ENCODE measurements at places on chromosomes 7 and 10. TPM values are rescaled to one million over a fixed set of nuclear protein-coding genes. Genes with fewer than 3 reads are reported as not detected.
A peak's percentile ranks its signal among the peaks of the same experiment; 100 is the strongest.

DNA sequence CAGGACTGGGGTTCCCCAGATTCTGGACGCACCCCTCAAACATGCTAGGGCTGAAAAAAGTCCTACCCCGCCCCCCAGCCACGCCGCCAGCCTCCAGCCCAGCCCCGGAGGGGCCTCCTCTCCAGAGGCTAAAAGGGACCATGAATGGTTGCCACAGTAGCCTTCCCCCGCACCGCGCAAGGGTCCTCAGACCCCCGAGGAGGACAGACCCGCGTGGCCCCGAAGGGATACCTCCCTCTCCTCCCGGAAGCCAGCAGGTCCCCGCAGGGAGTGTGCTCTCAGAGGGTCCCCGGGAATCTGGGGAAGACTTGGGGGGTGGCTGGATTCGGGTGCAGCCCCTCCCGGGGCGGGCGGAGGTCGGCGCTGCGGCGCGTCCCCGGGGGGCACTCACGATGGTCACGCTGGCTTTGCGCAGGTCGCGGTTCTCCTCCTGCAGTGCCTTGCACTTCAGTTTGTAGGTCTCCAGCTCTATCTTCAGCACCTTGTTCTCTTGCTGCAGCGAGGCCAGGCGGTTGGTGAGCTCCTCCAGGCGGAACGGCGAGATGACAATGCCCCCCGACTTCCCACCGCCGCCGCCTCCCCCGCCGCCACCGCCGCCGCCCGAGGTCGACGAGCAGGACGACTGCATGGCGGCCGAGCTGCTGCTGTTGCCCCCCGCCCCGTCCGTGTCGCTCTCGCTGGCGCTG lies 482 bp downstream of the CCDC6 start:
- DNase-seq: peak; percentile 31

- DNase-seq: peak; percentile 64
Observed at GRCh38 chr7:115146148-115146547, 224.3 kb downstream of the MDFIC start.

Gene ZNF804B
- total RNA-seq: not detected

GRCh38 chr10:81548160-81548559 lies 326.8 kb upstream of the NRG3 start:
- no peak for DNase-seq

DNA sequence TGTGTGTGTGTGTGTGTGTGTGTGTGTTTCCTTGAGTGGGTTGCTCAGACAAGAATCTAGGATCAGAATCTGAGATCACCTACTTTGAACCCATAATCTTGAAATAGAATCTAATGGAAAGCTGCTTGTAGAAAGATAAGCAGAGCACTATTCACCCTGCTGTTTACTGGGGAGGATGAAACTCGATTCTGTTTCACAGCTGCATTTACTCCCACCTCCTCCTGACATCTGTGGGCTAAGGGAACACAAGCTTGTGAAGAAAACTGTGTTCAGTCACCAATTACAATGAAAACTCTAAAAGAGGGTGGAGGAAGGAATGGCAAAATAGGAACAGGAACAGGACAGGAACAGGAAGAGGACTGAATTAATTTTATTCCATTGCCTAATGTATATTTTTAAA lies 269.5 kb downstream of the TSPAN12 start:
- DNase-seq: peak; percentile 19

GRCh38 chr7:69364813-69365643 lies 233.2 kb upstream of the AUTS2 start:
- no peak for DNase-seq

Gene PRDX3
- total RNA-seq: 184 TPM

DNA sequence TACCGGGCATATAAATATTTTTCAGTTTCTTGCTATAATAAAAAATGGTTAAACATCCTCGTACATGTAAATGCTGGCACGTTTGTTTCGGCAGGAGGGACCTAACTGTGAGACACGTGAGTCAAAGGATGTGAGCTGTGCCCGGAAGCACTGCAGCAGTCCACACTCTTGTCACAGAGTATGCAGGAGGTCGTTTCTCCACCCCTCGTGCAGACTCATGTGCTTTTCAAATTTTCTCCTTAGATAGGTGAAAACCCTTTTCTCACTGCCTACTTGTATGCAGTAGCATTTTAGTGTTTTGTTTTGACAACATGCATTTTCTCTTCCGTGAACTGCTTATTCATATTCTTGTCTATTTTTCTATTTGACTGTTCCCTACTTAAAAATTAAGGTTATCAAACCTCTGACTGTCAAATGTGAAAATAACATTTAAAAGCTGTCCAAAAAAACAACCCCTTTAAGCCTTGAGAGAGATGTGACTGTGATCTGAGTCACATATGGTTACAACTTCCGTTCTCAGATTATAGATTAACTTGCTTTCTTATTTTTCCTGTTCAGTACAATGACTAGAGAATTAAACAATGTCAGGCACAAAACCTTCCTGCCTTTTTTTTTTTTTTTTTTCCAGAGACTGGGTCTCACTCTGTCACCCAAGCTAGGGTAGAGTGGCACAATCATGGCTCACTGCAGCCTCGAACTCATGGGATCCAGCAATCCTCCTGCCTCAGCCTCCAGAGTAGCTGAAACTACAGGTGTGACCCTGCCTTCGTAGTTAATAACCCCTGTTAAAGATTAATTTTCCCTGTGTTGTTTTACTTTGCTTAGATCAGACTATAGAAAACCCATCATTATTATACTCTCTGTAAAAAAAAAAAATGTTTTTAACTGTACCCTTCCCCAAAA lies 45.1 kb downstream of the DPY19L1 start:
- DNase-seq: no peak

- DNase-seq: no peak
Observed at GRCh38 chr7:151793531-151793951, 83.4 kb downstream of the PRKAG2 start.

- no peak for DNase-seq
Observed at GRCh38 chr7:141609576-141609975, 58.4 kb downstream of the AGK start.

Gene LRRD1
- 0.21 TPM for total RNA-seq

Gene GPAM
- total RNA-seq: 14.9 TPM

DNA sequence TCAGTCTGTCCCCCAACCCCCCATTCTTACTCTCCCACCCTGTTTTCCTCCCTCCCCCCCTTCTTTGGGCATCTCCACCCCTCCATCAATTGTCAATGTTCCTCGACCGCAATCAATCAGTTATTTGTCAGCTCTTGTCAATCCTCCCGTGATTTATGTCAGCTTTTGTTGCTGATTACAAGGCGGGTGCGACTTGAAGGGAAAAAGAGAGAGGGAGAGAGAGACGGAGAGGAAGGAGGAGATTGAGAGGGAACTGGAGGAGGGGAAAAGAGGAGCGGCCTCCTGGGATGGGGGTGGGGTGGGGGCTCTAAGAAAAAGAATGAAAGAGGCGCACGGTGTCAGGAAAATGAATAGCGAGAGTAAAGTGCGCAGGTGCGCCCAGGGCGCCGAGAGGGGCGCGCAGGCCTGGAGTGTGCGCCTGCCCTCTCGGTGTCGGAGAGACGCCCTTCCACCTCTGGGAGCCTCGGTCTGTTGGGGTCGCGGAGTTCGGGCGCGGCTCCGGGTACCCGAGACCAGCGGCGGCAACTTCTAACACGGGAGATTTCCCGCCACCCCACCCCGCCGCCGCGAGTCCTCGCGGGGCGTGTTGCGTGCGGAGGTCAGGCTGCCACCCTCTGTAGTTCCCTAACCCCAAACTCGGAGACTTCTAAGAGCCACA lies 1.1 kb upstream of the ZNF503 start:
- peak; percentile 85 for DNase-seq

Gene CDHR1
- 1.3 TPM for total RNA-seq

DNA sequence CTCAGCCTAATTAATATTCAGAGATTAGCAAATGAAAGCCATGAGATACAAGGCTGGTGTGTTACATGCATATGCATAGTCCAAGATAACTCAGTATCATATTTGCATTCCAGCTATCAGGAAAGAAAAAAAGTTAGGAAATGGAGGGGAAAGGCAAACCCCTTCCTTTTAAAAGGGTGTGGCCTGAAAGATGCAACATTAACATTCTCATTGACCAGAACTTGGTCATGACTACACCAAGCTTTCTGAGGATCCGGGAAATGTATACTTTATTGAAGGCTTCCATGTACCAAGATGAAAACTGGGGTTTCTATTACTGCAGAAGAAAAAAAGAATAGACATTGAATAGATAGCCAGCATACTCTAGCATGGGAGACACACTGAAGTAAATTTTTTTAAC lies 96.5 kb downstream of the IPMK start:
- no peak for DNase-seq

- no peak for DNase-seq
Observed at GRCh38 chr10:132524443-132525285, 12.9 kb upstream of the INPP5A start.

Gene CHRM2
- total RNA-seq: 1.0 TPM

Gene PTF1A
- not detected for total RNA-seq

Gene PRSS37
- not detected for total RNA-seq

Data from tongue (tissue), 3 donors.